ENCODE measurements at places on chromosomes 2 and 18. TPM values are rescaled to one million over a fixed set of nuclear protein-coding genes. Genes with fewer than 3 reads are reported as not detected.

The TMEM200C gene
- total RNA-seq, result 0.07 TPM

The CABLES1 gene
- 71.1 TPM for total RNA-seq

The CHRNG gene
- not detected for total RNA-seq

The EFEMP1 gene
- 2,354 TPM for total RNA-seq

The IL37 gene
- total RNA-seq, result not detected

GRCh38 chr2:169729274-169729605 lies 4.4 kb upstream of the KLHL23 start:
- no peak for DNase-seq

DNA sequence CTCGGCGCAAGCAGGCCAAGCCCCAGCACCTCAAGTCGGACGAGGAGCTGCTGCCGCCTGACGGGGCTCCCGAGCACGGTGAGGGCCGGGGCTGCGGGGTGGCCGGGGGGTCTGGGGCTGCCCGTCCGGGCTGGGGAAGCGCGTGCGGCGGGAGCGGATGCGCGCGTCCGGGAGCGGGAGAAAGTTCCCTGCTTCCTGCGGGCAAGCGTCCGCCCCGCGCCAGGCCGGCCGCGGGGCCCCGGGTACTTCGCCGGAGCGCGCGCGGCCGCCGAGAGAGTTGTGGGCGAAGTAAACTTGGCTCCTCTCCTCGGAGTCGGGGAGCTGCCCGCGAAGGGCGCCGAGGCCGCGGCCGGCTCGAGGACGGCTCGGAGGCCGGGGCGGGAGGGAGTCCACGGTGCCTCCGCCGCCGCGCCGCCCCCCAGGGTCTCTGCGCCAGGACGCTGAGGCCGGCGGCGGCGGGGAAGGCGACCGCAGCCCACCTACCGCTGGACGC lies 707 bp downstream of the SALL3 start:
- DNase-seq, result no peak

DNA sequence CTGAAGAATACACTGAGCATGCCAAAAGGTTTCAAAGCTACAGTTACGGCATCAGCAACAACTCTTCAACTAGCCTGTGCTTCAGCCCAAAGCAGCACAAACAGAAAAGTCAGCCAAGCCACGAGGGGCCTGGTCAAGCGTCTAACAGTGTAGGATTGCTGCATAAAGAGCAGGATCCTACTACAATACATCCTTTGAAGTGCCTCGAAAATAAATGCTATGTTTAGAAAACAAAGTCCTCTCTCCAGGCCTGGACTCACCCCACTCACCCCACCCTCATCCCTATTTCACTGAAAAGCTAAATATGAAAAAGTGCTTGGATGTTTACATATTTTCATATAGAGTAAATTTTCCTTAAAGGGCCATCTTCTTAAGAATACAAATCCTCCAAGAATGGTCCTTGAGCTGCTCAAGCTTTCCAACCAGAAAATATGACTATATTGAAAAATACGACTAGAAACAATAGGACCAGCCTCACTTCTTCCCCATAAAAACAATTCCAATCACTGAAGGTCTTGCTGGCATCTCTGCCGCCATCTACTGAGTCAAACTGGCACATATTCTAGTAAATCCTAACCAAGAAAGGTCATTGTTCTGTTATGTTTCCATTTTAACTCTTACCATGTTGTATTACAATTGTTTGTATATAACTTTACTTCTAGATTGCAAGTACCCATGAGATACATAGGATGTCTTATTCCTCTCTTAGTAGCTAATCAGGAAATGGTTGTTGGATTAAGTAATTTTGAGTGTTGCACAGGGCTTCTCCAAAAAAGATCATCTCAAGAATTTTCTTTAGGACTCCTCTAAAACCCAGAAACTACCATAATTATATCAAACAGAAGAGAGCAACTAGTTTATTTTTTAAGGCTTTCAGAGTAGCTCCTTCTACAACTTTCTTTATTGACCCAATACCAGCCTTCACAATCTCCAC lies 63.6 kb downstream of the CLHC1 start:
- peak; percentile 83 for DNase-seq

The DYNAP gene
- total RNA-seq, result not detected

DNA sequence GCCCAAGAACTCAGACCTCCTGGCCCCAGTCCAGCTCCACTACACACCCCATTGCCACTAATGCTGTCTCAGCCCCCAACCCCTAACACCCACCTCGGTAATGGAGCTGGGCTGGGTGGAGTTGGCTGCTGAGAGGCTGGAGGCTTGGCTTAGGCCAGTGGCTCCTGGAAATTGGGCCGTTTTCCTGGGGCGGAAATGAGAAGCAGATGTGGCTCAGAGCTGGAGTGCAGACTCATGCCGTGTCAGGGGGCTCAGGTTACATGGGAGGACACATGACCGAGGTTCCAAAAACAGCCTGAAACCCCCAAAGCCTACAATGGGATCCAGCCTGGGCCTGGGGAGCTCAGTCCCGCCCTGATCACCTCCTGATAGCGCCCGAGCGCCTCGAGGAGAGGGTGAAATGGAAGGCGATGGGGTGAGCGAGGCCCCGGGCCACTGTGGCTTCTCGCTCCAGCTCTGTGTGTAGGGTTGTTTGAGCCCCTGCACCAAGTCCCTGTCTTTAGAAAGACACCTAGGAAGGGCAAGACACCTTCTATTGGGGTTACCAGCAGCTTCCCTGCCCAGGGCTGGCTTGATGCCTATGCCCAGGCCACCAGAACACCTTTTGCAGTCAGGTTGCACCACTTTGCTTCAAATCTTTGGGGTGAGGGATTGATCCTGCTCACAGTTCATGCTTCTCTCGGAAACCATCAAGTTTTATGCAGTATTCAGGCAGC lies 175.7 kb upstream of the HAAO start:
- DNase-seq, result no peak

The KANSL3 gene
- total RNA-seq, result 36.9 TPM

The GDF7 gene
- 1.1 TPM for total RNA-seq

DNA sequence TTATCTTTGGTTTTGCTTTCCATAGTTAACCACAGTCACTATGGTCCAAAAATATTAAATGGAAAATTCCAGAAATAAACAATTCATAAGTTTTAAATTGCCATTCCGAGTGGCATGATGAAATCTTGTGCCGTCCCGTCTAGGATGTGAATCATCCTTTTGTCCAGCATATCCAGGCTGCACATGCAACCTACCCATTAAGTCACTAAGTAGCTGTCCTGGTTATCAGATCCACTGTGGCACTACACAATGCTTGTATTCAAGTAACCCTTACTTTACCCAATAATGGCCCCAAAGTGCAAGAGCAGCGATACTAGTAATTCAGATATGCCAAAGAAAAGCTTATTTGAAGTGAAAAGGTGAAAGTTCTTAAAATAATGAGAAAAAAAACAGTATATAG lies 10.7 kb downstream of the USP34 start:
- peak; percentile 82 for DNase-seq
